ENCODE measurements at places on chromosomes 16 and 17.

GRCh38 chr16:1308036-1308976 lies 1.1 kb upstream of the UBE2I start:
- no peak for DNase-seq
- H3K4me3 ChIP-seq: peak overlapping the region; percentile 25
- H3K27ac ChIP-seq: peak overlapping the region; percentile 99
- H3K4me1 ChIP-seq: peaks cover 15% of the 10 kb centered on the region
- no peaks in the 10 kb centered on the region for H3K27me3 ChIP-seq
- H3K36me3 ChIP-seq: no peaks in the 10 kb centered on the region

DNA sequence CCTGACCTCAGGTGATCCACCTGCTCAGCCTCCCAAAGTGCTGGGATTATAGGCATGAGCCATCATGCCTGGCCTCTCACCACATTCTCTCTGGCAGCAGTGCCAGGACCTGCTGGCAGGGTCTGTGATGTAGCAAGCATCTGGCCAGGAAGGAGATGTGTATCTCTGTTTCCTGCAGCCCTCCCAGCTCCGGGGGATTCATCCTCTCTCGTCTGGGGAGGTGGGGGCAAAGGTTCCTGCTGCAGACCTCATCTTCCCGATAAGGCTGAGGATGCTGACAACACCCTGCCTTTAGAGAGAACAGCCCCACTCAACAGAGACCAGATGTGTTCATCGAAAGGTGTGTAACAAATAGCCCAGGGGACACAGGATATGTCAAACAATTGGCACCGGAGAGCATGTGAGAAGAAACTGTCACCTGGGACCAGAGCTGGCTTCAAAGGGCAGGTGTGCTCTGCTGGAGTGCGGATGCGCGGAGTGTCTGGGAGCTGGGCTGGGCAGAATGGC lies 54.8 kb upstream of the SEC14L1 start:
- no peaks in the 10 kb centered on the region for H3K36me3 ChIP-seq
- DNase-seq: no peak

GRCh38 chr17:50033316-50033715 lies 22.6 kb upstream of the ITGA3 start:
- H3K27ac ChIP-seq: no peak overlapping the region
- no peaks in the 10 kb centered on the region for H3K27me3 ChIP-seq
- no peak overlapping the region for H3K4me3 ChIP-seq
- H3K36me3 ChIP-seq: no peaks in the 10 kb centered on the region
- H3K4me1 ChIP-seq: peaks cover 36% of the 10 kb centered on the region

- no peak overlapping the region for H3K4me3 ChIP-seq
- peak; percentile 18 for DNase-seq
- H3K36me3 ChIP-seq: no peaks in the 10 kb centered on the region
- no peaks in the 10 kb centered on the region for H3K4me1 ChIP-seq
- no peak overlapping the region for H3K27ac ChIP-seq
Observed at GRCh38 chr16:80725566-80726162, 78.7 kb downstream of the CDYL2 start.

- no peaks in the 10 kb centered on the region for H3K27me3 ChIP-seq
- H3K4me1 ChIP-seq: peaks cover 4% of the 10 kb centered on the region
- H3K36me3 ChIP-seq: no peaks in the 10 kb centered on the region
- no peak overlapping the region for H3K4me3 ChIP-seq
Observed at GRCh38 chr16:19840524-19841110, 44.0 kb downstream of the GPRC5B start.

GRCh38 chr16:61007694-61008093 lies 1028.5 kb downstream of the CDH8 start:
- H3K4me3 ChIP-seq: no peak overlapping the region
- no peaks in the 10 kb centered on the region for H3K27me3 ChIP-seq
- H3K4me1 ChIP-seq: no peaks in the 10 kb centered on the region

- DNase-seq: no peak
- H3K27ac ChIP-seq: no peak overlapping the region
- no peaks in the 10 kb centered on the region for H3K4me1 ChIP-seq
- no peak overlapping the region for H3K4me3 ChIP-seq
Observed at GRCh38 chr17:67557052-67557845, 160.5 kb upstream of the NOL11 start.

- no peaks in the 10 kb centered on the region for H3K4me1 ChIP-seq
- H3K27me3 ChIP-seq: no peaks in the 10 kb centered on the region
- DNase-seq: no peak
- H3K36me3 ChIP-seq: no peaks in the 10 kb centered on the region
Observed at GRCh38 chr16:10339777-10340732, 45.8 kb upstream of the ATF7IP2 start.

DNA sequence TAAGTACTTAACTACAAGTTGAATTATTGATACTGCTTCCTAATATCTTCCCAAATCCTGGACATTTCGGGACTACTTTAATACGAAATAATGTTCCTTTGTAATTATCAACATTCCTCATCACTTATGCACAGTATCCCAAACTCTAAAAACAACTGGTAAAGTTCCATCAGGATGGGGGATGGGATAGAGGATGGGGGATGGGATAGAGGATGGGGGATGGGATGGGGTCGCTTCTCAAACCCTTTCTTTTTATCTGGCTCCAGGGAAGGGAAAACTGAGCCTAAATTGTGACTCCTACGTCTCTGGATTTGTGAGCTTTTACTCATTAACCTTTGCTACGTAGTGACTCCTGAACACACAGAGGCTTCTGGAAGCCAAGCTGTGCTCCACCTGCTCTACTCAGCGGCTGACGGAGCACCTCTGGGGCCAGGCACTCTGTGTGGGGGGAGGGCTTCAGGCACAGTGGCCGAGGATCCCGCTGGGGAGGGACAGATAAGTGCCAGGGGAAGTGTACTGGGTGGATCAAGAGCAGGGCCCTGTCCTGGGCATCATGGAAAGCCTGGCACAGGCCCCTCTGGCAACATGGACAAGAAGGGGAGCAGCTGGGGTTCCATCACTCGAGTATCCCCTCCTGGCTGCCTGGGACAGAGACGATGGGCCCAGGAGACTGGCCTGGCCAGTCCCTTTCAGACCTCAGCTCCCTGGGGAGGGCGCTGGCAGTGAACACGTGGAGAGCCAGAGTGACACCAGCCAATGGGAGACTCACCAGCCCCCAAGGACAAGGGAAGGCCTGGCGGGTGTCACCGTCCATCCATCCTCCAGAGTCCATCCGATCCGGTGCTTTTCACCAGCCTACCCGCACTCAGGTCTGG lies 56.2 kb downstream of the PGS1 start:
- no peak overlapping the region for H3K4me3 ChIP-seq
- H3K27ac ChIP-seq: no peak overlapping the region
- no peaks in the 10 kb centered on the region for H3K36me3 ChIP-seq
- no peaks in the 10 kb centered on the region for H3K27me3 ChIP-seq
- no peak for DNase-seq

- DNase-seq: no peak
- peak overlapping the region; percentile 18 for H3K27ac ChIP-seq
- no peaks in the 10 kb centered on the region for H3K27me3 ChIP-seq
- no peak overlapping the region for H3K4me3 ChIP-seq
- H3K36me3 ChIP-seq: no peaks in the 10 kb centered on the region
Observed at GRCh38 chr17:8693328-8693727, 51.3 kb downstream of the CCDC42 start.

GRCh38 chr17:30915833-30916611 lies 5.7 kb upstream of the ADAP2 start:
- no peaks in the 10 kb centered on the region for H3K4me1 ChIP-seq
- H3K4me3 ChIP-seq: no peak overlapping the region
- no peak overlapping the region for H3K27ac ChIP-seq
- H3K36me3 ChIP-seq: no peaks in the 10 kb centered on the region
- no peak for DNase-seq

GRCh38 chr17:19769946-19770652 lies 22.0 kb upstream of the ALDH3A1 start:
- no peaks in the 10 kb centered on the region for H3K27me3 ChIP-seq
- no peak for DNase-seq
- peaks cover 3% of the 10 kb centered on the region for H3K4me1 ChIP-seq
- H3K27ac ChIP-seq: peak overlapping the region; percentile 65
- no peaks in the 10 kb centered on the region for H3K36me3 ChIP-seq

DNA sequence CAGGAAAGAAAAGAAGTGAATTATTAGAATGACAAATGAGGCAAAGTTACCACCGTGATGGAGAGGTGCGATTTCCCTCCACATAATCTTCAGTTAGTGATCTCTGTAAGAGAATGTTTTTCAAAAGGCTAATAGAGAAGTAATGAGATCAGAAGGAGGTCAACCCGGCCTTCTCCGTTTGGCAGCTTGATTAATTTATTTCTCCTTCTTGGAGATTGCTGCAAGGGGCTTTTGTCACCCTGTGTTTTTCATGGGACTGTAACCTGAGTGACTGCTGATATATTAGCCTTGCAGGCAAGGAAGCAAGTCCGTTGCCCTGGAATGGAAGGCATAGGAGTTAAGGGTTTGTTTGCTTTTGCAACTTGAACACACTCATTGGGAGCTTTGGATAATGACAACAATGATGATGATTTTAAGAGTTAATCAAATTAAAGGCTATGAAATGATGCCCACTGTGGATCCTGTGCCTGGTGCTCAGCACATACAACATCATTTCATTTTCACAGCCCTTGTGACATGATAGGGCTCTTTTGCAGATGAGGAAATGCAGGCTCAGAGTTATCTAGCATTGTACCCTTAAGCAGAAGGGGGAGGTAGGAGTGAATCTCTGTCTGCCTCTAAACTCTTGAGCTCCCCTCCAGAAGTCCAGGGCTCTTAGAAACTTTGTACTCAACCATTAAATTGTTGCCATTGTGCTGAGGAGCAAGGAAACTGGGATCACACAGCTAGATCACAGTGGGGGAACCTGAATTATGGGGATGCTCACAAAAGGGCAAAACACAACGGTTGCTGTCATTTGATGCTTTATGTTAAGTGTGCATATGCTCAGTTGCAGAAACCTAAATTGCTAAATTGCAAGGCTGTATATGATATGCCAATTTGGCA lies 226.3 kb downstream of the WWOX start:
- H3K27ac ChIP-seq: no peak overlapping the region
- H3K4me3 ChIP-seq: no peak overlapping the region
- peaks cover 14% of the 10 kb centered on the region for H3K4me1 ChIP-seq
- no peaks in the 10 kb centered on the region for H3K36me3 ChIP-seq
- DNase-seq: no peak

GRCh38 chr17:9878786-9879525 lies 26.1 kb downstream of the RCVRN start:
- no peaks in the 10 kb centered on the region for H3K36me3 ChIP-seq
- H3K4me1 ChIP-seq: peaks cover 8% of the 10 kb centered on the region
- DNase-seq: no peak

Data from hepatocyte (in vitro differentiated cells).